ENCODE measurements at places on chromosomes 1 and 21.

DNA sequence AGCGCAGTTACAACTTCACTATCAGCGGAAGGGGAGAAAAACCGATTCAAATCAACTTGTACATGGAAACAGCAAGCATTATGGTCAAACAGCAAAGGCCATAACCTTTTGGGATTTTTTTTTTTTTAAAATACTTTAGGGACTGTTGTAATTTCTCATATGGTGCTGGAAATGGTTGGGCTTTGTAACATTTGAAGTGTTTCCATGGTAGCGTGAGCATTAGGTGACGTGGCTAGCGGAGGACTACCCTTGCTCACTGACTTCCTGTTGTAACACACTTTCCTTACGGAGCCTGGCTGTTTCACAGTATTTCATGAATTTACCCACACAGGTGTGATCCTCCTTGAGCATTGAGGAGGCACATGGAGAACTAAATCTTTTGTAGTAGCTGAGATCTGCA is 269.5 kb downstream of the TM2D1 start:
- no peak for DNase-seq

DNA sequence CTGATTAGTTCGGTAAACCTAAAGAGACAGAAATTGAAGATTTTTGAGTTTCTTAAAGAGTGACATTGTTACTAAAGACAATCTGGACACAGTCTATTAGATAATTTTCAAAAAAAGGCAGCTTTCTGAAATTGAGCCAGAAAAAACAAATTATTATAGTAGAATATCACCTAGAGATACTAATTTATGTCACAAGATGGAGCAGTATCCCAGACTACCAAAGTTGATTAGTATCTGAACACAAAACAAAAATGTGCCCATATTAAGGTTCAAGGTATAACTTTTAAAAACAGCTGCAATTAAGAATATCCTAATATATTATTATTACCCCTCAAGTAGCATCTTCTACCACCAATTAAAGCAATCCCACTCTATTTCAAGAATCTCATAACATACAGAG is 40.5 kb upstream of the SYT2 start:
- no peak for DNase-seq

DNA sequence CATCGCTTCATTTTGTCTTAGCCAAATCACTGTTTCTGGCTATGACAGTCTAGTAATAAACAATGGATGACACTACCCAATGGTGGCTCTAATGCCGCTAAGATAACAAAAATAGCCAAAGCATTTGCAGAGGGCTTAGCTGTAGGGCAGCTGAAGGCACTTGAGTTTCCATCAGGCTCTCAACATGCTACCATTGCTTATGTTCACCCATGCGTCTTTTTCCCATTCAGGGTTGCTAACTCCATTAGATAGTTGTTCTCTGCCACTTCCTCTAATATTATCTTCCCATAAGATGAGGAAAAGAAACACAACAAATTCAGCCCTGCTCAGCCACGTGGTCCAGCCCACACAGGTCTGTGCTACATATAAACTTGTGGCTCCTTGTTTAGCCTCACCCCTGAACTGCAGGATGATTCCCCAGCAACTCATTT is 159.6 kb downstream of the TOMM20 start:
- DNase-seq = no peak

DNA sequence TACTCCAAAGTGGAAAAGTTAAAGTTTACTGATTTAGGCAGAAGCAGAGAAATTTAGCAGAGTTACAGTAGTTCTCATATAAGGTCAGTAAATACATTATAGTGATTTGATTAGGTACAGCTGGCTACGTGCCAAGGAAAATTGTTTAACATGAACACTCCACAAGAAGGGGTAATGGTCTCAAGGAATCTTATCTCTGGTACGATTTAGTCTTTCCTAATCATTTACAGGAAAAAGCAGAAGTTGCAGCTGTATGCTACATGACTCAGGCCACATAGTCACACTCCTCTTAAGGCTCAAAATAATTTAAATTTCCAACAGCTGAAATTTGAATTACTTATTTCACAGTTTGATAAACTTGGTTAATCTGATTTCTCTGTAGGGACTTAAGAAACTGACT is 36.9 kb upstream of the OR2B11 start:
- no peak for DNase-seq

- DNase-seq = no peak
These were observed 1.4 kb downstream of the PEA15 start for GRCh38 chr1:160206421-160207117.
